ENCODE measurements at places on chromosomes 3 and 15. TPM values are rescaled to one million over a fixed set of nuclear protein-coding genes. Genes with fewer than 3 reads are reported as not detected.

The CFAP20DC gene
- total RNA-seq: not detected

The MAGI1 gene
- 3.1 TPM for total RNA-seq

The SNX33 gene
- 5.7 TPM for total RNA-seq

The IMPG2 gene
- not detected for total RNA-seq

The PAK6 gene
- total RNA-seq: 2.2 TPM

The GABRA5 gene
- not detected for total RNA-seq

The EPHA3 gene
- total RNA-seq: 0.62 TPM
